ENCODE measurements at places on chromosomes 4 and X.

GRCh38 chrX:73767017-73767416 is 204.0 kb downstream of the CHIC1 start:
- no peak for DNase-seq

DNA sequence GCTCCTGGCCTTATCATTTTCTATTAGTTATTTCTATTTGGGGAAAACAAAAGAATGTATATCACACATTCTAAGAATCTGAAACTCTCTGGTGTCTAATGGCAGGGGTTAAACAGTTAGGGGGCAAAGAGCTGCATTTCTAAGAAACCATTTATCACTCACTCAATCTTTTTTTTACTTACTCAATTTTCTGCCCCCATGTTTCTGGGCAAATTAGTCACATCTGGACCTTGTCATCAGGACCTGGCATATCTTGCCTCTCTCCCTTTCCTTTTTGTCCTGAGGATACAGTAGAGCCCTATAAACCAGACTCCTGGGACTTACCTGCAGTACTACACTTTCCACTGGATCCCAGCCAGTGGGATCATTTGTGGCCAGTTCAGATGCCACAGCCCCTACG is 89.1 kb downstream of the ANXA3 start:
- no peak for DNase-seq

- DNase-seq = no peak
Measured at GRCh38 chrX:129679901-129680300, 25.1 kb upstream of the APLN start.

GRCh38 chr4:82044141-82044993 is 329.4 kb downstream of the HNRNPD start:
- DNase-seq = peak; percentile 31

- DNase-seq = no peak
Measured at GRCh38 chr4:31947101-31947500, 1226.9 kb downstream of the PCDH7 start.

DNA sequence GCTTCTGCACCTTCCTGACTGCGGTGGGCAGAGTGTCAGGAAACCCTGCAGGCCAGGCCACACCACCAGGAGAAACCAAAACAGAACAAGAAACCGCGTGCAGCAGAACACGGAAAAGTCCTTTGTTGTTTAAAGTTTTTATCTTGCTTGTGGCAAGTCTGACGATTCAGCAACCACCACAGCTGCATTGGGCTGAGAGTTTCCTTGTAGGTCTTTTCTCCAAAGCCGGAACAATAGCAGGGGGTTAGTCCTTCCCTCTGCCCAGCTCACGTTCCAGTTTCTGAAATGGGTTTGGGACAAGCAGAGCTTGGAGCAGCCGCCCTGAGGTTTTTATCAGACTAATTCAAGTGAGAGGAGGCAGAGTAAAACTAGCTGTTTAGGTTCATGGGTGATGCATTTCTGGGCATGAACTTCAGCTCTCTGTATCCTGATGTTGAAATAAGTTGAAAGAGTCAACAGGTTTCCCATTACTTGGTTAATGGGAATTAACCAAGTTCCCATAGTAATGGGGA is 216.9 kb downstream of the PTTG2 start:
- no peak for DNase-seq

DNA sequence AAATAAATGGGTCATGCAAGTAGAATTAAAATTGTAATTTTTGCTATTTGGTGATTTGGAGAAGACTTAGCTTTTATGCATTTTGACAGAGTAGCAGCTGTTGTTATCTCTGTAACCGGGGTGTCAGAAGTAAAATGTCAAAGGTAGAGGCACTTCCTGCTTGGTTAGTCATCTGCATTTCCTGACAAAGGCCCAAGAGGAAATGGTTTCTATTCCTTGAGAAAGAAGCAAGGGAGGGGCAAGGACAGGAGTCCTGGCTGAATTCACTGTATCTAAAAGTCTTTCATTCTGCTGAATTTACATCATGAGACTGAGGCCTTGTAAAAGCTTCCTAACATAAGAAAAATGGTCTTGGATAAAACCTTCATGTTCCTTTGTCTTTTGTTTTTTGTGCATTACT is 550.9 kb upstream of the BOD1L1 start:
- no peak for DNase-seq

DNA sequence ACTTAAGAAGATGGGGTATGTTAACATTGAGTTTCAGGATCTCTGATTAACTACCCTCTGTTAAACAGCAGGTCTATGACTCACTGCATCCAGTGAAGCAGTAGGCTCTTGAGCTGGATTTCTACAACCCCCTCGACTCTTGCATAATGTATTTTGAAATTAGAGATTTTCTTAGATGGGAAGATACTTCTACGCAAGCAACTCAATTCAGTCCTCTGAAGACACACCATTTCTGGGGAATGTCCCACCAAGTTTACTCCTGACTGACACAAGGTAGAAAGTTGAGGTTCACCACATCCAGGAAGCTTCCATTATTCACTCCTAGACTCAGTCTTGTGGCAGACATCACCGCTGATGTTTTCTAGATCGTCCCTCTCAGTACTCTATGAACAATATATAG is 12.9 kb downstream of the PALLD start:
- DNase-seq = no peak

DNA sequence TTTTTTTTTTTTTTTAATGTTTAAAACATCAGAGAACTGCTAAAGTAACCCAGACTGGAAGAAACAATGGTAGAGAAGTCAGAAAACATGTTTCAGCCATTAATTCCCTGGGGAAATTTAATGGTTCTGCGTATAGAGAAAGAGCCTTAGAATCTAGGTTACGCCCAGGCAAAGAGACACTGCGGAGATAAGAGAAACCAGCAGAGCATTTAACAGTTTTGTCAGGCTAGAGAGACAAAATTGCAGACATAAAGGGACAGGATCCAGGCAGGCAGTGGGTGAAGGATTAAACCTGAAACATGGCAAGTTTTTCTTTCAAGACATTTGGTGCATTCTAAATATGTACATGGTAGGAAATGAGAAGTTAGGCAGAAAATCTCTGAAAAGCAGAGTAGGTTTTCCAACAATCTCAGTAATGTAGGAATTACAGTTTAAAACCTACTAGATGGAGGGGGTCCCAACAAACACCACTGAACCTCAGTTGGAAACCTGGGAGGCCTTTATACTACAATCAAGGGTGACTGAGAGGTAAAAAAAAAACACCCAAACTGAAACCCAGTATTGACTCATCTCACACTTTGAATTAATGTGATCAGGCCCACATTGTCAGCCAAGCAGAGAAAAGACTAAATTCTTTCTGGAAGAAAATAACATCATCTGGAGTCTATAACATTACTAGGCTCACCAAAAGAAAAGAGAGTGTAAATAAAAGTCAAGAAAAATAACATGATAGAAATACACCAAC is 254.2 kb upstream of the NWD2 start:
- DNase-seq = no peak

- DNase-seq = no peak
Measured at GRCh38 chrX:8919801-8920200, 114.1 kb downstream of the FAM9B start.

GRCh38 chr4:163109967-163110366 is 56.7 kb downstream of the NAF1 start:
- DNase-seq = no peak

- no peak for DNase-seq
Measured at GRCh38 chr4:7151668-7152227, 40.6 kb upstream of the SORCS2 start.

DNA sequence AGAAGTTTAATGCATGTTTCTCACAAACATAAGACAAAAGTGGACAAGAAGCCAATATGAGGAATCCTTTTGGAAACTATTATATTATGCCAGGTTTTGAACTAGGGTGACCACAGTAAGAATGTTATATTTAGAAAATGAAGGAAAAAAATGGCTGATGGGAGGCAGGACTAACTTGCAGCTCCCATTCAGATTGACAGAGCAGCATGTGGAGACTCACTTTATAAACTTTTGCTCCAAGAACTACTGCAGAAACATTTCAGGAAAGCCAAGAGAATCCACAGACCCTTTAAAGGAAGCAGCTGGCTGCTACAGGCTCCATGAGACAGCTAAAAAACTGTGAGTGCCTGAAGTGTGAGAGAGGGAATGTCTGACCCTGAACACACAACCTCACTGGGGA is 738.6 kb upstream of the GRIA3 start:
- DNase-seq = no peak
